ENCODE measurements at places on chromosomes 2 and 18.

GRCh38 chr2:79887747-79888374 is 375.0 kb downstream of the CTNNA2 start:
- no peak for DNase-seq

DNA sequence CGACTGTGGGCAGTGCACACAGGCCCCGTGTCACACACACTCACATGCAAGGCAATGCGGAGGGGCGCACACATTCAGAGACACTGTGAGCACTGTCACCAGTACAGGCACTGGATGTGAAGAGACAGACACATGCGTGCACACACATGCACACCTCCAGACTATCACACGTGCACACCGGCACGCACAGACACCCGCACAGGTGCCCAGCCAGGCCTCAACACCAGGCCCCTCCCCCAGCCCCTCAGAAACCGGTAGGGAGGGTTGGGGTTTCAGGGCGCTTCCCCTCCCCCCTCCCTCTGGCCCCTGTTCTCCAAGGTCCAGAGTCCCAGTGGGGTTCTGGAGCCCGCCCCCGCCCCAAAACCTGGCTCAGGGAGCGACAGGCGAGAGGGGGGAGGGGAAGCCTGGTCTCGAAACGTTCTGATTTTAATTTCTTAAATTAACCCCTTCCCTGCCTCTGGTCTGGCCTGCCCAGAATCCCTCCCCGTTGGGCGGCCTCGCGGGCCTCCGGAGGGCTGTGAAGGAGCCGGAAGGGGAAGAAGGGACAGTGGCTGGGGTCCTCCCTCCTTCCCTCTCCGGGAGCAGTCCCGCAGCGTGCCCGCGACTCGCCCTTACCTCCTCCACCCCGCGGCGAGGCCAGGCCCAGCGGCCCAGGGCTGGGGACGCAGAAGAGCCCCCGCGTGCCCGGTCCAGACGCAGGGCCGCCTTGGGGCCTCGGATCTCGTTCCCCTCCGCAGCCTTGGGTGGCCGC is 558 bp downstream of the FBXO41 start:
- DNase-seq, result no peak

GRCh38 chr2:128446049-128446873 is 127.6 kb upstream of the HS6ST1 start:
- no peak for DNase-seq

- DNase-seq, result no peak
These were observed 17.0 kb upstream of the GPR17 start for GRCh38 chr2:127628767-127629614.

GRCh38 chr18:75618146-75618545 is 190.6 kb upstream of the SMIM21 start:
- no peak for DNase-seq

DNA sequence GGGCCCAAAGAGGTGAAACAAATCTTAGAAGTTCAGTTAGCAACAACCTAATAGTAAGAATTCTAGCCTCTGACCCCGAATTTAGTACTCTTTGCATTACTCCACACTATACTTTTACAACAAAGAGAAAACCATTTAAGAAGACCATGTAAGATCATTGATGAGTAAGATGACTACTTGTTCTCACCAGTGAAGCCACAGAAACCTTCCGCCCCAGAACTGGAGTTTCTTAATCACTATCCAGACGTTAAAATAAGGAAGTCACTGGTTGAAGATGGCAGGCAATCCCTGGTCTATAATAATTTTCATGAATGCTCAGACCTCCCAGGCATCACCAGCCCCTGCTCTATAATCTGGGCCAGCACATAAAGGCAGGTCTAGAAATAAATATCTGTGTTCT is 95.0 kb downstream of the TMEM163 start:
- DNase-seq, result no peak

- no peak for DNase-seq
These were observed 535.7 kb downstream of the DCC start for GRCh38 chr18:52875725-52876124.

GRCh38 chr18:35028536-35028935 is 12.7 kb upstream of the MAPRE2 start:
- DNase-seq, result no peak

DNA sequence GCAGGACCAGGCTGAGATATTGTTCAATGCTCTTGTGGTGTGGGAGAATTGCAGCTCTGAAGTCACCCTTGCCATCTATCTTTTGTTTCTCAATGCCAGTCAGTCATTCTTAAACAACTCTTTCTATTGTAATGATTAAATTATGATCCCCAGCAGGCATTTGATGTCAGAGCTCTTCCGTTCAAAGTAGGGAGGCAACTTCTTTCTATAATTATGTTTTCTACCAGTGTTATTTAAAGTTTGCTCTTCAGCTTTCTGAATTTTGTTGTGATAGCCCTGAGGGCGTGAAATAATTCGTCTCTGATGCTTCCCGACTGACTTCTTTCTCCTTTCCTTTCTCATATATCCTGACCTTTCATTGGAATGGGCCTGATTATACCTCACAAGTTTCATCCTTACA is 161.4 kb upstream of the KLHL14 start:
- no peak for DNase-seq

GRCh38 chr2:176492583-176492982 is 223.3 kb downstream of the MTX2 start:
- no peak for DNase-seq

DNA sequence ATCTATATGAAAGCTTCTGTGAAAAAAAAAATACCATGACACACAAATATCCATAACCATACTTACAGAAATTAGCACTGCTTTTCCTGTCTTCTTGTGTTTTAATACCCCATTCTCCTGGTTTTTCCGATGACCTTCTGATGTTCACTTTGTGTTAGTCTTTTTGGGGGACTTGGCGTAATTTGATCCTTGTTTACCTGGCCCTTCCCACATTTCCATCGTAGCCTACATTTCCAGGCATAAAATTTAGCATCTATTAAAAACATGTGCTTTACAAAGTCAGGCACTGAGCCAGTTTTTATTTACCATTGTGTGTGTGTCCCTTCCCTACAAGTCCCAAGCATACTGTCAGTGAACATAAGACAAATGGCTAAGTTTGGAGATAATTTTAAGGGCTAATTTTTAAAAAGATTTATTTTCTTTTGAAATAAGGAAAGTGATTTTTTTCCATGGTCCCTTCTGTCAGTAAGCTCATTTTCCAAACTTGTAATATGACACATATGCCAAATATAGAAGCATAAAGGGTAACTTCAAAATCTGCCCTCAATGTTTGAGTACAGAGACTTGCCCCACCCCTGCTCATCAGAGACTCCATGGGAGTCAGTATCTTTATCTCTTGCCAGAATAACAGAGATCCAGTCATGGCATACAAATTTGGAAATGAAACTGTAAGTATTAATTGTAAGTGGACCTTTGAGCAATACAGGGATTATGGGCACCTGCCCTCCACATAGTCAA is 27.3 kb downstream of the SESTD1 start:
- DNase-seq, result no peak

DNA sequence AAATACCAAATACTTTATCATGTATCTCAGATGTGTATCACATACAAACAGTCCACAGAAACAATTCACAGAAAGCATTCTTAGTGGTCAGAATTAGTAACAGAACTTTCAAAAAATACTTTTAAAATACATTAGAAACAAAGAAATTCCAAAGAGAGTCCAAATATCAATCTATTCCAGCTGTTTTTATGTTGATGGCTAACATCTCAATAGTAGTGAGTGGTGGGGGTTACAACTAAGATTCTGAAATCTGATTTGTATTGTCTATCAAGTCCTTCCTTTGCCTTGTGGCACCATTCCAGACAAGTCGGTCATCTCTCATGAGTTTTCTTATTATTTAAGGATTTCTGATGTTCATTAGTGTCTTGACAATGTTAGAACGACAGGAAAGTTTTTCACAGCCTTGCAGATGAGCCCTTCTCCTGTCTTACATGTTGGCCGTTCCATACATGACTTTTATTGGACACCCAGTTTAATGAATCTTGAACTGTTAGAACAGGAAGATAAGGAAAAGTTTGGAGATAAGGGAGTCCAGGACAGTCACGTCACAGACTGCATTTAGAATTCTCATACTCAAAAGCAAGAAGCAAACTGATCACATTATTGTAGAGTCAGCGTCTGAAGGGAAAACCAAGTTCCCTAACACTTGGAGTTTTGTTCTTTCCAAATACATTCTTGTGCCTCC is 410.3 kb downstream of the PID1 start:
- no peak for DNase-seq

DNA sequence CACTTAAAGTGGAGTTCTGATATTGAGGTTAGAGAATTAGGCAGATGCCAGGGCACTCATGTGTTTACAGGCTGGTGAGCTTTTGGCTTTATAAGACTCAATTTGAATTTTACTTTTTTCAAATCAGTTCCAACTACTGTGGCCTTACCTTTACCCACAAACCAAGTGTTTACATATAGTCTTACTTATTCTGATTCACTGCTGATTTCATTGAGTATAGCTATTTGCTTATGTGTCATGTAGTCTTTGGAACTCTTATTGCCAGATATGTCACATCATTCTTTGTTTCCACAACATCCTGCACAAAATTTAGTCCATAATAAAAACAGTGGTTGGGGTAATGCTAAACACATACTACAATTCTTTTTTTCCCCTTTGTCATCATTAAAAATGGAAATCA is 96.5 kb downstream of the XIRP2 start:
- DNase-seq, result no peak

GRCh38 chr2:69483696-69484095 is 46.5 kb upstream of the NFU1 start:
- no peak for DNase-seq

DNA sequence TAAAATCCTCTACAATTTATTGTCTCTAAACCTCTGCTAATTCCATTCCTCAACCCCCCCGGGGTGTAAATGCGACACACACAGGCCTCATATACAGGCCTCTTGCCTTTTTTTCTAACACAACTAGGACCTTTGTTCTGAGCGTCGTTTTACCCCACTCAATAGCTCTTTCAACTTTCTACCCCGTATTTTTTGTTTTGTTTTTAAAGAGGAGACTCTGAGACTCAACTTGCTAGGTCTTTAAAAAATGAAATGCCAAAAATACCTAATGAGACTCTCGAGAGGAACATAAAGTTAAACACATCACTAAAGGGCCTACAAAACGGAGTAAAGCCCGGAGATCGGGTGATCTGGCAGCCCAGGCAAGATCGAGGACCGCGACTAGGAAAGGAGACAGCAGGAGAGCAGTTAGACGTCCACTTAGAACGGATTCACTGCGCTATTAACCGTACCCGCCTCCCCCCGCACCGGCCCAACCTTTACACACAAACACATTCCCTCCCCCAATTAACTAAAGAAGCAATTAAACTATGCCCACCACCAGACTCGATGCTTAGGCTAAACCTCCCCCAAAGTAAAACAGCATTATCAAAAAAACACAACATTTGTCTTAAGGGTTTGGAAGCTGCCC is 1.7 kb downstream of the TRIP12 start:
- peak; percentile 1 for DNase-seq

- DNase-seq, result no peak
These were observed 54.7 kb downstream of the CABLES1 start for GRCh38 chr18:23189768-23190661.

- no peak for DNase-seq
These were observed 87.2 kb downstream of the TRABD2A start for GRCh38 chr2:84793641-84794040.

- no peak for DNase-seq
These were observed 49.1 kb upstream of the OTX1 start for GRCh38 chr2:63001576-63001975.

DNA sequence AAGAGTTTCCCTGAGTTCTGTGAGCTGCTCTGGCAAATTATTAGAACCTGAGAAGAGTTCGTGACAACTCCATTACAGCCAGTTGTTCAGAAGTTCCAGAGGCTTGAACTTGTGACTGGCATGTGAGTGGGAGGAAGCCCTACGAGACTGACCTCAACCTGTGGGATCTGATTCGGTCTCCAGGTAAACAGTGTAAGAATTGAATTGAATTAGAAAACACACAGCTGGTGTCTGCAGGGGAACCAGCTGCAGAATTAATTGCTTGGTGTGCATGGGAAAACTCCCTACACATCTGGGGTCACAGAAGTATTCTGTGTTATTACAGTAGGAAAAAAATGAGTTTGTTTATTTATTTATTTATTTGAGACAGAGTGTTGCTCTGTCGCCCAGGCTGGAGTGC is 14.0 kb upstream of the ITSN2 start:
- no peak for DNase-seq

GRCh38 chr2:40435426-40436092 is 16.3 kb downstream of the SLC8A1 start:
- no peak for DNase-seq

- no peak for DNase-seq
These were observed 1.1 kb upstream of the NCKAP5 start for GRCh38 chr2:133569286-133569830.

- DNase-seq, result no peak
These were observed 20.8 kb upstream of the ADAM23 start for GRCh38 chr2:206422493-206422892.

DNA sequence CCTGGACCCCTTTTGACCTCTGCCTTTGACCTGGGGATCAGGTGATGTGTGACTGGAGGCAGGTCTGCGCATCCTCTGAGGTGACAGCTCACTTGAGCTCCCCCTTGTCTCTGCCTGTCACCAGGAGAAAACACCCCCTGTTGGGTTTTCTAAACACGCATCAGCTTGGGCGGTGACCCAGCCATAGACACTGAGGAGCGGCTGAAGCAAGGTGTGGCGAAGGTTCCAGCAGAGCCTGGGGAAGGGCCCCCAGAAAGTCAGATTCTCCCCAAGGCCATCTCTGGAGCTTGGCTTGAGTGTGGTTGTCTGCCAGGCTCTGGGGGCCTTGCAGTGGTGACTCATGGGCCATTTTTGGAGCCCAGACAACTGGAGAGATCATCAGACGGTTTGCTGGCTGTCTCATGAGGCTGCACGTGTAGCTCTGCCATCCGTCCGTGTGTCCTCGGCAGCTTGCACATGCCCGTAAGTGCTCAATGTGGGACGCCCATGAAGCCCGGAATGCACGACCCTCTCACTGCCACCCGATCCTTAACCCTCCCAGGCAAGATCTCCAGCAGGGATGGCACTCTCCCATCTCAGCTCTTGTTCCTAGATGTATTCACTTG is 29.4 kb downstream of the SIX3 start:
- DNase-seq, result no peak

DNA sequence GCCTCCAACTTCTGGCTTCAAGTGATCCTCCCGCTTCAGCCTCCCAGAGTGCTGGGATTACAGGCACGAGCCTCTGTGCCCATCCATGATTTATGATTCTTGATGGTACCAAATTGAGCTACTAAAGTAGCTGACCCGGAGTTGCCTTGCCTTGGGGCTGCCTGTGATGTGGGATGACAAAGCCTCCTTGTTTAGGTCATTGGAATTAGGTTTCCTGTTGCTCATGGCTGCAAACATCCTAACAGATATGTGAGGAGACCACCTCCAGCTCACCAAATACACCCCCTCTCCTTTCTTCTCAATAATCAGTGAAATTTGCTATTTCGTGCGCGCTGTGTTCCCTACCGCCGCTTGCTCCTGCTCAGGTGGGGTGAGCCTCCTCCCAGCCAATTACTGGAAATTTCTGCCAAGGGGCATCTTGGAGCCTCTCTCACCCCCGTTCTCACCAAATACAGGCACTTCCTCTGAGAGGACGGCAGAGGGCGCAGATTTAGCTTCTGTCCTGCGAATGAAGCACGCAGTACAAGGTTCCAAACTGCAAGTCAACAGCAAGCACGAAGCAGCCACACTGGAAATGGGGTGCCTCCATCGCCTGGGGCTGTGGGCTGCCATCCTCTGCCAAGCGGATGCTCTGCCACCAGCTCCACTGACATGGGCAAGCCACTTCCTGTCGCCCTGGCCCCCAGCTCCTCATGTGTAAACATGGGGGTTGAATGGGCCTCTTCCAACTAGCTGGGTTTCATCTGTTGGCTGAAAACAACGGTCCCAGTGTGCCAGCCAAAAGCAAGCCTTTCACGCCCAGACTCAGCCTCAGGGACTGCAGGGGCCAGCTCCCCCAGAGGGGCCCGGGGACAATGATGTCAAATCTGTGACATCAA is 71.7 kb downstream of the NCAPH start:
- peak; percentile 76 for DNase-seq

GRCh38 chr2:231290321-231291015 is 92.0 kb downstream of the ARMC9 start:
- no peak for DNase-seq

Data from activated CD4-positive, CD25-positive, alpha-beta regulatory T cell (primary cell).